ENCODE measurements at places on chromosomes 12 and 14.

- DNase-seq: peak; percentile 30
Measured at GRCh38 chr12:84874125-84874824, 38.3 kb downstream of the SLC6A15 start.

DNA sequence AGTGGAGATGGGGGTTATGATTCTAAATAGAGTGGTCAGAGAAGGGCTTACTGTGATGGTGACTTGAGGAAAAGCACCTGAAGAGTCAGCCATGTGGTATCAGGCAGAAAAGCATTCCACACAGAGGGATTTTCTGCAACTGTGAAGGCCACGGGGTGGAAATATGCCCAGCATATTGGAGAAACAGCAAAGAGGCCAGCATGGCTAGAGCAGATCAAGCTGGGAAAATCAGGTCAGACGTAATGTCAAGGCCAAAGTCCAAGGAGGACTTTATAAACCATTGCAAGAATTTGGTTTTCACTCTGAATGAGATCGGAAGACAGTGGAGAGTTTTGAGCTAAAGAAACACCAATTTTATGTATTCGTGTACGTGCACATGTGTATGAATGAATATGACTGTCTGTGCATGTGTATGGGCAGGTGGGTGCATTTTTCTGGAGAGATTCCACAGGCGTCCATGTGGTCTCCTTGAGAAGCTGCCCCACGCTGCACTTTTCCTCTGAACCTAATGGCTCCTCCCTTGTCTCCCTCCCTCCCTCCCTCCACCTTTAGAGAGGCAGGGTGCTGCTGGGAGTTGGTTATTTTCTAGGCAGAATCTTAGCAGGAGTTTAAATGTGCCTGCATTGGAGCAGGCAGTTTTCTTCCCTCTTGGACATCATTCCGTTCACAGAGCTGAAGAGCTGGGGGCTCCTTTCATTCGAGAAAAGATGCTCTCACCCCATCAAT lies 97.4 kb upstream of the PPP4R3A start:
- DNase-seq: no peak

- no peak for DNase-seq
Measured at GRCh38 chr12:53201639-53202038, 5.4 kb downstream of the ITGB7 start.

DNA sequence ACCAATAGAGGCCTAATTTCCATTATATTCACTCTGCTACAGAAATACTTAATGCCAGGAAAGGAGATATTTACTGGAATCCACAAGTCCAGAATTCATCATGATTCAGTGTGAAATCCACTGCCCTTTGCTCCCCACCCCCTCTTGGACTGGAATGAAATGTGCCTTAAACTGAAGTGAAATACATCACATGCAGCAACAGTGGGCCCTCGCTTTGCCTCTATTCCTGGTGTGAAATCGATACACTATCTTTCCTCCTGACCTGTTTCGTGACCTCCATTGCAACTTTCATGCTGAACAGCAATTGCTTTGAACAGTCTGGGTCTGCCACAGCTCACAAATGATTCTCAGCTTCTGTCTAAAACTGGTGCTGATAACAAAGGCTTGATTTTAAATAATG lies 100.6 kb downstream of the NPAS3 start:
- no peak for DNase-seq

GRCh38 chr14:97361181-97361580 lies 564.0 kb downstream of the VRK1 start:
- no peak for DNase-seq

DNA sequence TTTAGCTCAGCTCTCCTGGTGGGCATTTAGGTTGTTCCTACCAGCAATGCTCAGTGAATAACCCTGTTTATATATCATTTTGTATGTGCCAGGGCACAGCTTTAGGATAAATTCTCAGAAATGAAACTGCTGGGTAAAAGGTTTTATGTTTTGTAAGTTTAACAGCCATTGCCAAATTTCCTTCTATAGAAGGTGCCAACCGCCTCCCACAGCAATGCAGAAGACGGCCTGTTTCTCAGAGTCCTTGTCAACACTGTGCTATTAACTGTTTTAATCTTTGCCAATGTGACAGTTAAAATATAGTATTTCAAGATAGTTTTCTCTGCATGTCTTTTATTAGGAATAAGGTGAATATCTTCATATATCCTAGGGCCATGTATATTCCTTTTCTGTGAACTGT lies 65.0 kb downstream of the PPP1R13B start:
- DNase-seq: no peak

- no peak for DNase-seq
Measured at GRCh38 chr12:12748044-12748443, 30.9 kb downstream of the CDKN1B start.

GRCh38 chr14:39396448-39396847 lies 35.8 kb downstream of the FBXO33 start:
- no peak for DNase-seq

GRCh38 chr12:83793616-83794015 lies 1106.9 kb downstream of the TMTC2 start:
- DNase-seq: no peak

- no peak for DNase-seq
Measured at GRCh38 chr12:97995559-97995958, 519.8 kb upstream of the TMPO start.

- no peak for DNase-seq
Measured at GRCh38 chr14:51825926-51826325, 34.5 kb upstream of the GNG2 start.

DNA sequence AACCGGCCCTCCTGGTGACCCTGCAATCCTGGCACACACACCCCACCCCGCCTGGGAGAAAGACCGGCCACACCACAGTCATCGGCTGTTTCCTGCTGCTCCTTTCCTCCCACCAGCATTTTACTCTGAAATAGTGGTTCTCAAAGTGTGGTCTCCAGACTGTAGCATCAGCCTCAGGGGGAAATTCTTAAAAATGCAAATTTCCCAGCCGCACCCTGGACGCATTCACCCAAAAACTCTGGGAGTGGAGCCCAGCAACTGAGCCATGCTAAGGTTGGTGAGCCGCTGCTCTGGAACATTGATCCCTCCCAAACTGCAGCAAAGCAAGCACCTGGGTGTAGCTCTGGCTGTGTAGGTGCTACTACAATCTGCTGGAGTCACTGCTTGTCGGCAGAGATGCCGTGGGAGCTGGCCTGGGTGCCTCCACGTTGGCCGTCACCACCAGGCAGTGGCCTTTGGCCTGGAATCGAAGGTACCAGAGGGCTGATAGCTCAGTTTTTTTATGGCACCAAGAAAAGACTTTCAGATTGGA lies 38.4 kb upstream of the BCL2L14 start:
- no peak for DNase-seq

DNA sequence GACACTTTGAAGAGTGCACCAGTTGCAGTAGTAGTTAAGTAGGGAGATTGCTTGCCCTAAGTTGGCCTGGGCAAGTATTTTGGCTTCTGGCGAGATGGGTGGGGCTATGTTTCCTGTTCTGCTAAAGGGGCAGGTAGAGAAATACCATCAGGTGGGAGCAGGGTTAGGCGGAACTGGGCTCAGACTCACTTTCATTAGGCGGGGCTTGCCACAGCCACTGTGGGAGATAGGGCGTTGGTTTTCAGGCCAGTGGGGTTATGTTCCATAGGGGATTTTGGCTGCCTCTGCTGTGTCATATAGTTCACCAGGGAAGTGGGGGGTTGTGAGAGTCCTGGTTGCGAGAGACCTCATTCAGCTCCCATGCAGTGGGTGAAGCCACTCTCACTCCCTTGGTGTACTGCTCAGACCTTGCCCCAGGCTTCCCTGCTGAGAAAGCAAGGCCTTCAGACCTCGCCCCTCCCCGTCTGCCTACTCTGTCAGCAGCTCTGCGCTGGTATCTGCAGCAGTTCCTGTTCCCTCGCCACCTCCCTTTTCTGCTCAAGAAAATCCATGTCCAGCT lies 43.3 kb downstream of the AEBP2 start:
- DNase-seq: no peak

- no peak for DNase-seq
Measured at GRCh38 chr12:109529691-109530640, 43.3 kb downstream of the MMAB start.

DNA sequence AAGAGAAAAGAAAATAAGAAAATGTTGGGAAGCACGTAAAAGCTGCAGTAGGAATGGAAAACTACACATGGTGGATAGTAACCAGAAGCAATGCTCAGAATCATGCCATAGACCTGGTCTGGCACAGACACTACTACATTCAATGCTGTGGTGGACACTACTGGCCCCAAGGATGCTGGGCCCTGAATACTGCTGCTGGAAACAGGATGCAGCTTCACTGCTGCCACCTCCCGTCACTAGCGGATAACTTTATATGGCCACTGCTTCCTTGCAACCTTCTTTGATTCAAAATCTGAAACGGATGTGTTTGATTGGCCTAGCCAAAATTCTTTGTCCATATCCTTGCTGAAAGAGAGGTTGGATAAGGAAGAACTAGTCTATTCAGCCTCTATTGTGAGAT lies 30.7 kb downstream of the ADCY6 start:
- no peak for DNase-seq

GRCh38 chr14:35304812-35305462 lies 12.8 kb downstream of the PSMA6 start:
- no peak for DNase-seq

DNA sequence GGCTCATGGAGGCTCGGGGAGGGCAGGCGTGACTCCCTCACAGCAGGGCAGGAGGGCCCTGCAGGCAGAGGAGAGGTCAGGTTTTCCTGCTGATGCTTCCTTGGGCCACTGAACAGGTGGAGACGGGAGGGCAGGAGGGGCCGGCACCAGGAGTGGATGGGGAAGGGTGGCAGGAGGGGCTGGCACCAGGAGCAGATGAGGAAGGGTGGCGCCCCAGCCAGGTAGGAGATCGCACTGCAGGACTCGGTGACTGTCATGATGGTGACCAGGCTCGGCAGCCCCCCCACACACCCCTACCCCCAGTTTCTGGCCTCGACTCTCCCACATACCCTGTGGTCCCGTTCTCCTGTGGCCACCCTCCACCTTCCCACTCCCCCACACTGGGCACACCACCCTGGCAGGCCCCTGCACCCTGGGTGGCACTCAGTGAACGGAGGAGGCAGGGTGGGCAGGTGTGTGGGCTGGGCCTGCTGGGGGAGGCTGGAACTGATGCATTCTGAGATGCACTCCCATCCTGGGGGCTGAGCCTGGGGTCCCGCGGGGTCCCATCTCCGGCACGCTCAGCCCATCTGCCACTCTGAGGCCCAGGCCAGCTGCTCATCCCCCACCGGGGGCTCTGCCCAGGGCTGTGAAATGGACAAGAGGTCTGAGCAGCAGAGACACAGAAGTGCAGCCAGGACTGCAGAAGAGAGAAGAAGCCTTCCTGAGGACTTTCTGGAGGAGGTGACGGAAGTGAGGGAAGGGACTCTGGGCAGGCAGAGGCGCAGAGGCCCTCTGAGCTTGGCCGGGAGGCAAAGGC lies 2.8 kb downstream of the NUDT14 start:
- DNase-seq: no peak

DNA sequence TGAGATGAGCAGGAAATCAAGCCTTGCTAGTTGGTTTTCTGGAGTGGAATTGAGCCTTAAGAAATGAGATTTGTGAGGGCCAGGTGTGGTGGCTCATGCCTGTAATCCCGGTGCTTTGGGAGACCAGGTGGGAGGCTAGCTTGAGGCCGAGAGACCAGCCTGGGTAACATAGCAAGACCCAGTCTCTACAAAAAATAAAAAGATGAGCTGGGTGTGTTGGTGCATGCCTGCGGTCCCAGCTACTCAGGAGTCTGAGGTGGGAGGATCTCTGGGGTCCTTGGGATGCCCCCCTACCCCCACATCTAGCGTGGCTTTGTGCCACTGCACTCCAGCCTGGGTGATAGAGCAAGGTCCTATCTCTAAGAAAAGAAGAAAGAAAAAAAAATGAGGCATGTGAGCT lies 104.2 kb upstream of the RTL1 start:
- DNase-seq: no peak

- no peak for DNase-seq
Measured at GRCh38 chr14:73995977-73996378, 23.1 kb downstream of the ENTPD5 start.

GRCh38 chr12:65372574-65372973 lies 94.1 kb downstream of the MSRB3 start:
- DNase-seq: no peak

DNA sequence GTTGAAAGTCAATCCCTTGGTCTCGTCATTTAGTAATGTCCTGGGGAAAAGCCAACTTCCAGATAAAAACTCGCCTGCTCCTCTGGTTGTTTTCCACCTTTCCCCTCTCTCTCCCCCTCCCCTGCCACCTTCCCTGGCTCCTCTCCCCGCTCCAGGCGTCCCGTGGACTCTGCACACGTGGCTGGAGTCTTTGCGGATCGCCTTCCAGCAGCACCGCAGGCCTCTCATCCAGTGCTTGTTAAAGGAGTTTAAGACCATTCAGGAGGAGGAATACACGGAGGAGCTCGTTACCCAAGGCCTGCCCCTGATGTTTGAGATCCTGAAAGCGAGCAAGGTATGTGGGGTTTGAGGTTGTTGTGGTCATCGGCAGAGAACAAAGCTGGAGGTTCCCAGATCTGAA lies 65.8 kb upstream of the PWP1 start:
- no peak for DNase-seq

DNA sequence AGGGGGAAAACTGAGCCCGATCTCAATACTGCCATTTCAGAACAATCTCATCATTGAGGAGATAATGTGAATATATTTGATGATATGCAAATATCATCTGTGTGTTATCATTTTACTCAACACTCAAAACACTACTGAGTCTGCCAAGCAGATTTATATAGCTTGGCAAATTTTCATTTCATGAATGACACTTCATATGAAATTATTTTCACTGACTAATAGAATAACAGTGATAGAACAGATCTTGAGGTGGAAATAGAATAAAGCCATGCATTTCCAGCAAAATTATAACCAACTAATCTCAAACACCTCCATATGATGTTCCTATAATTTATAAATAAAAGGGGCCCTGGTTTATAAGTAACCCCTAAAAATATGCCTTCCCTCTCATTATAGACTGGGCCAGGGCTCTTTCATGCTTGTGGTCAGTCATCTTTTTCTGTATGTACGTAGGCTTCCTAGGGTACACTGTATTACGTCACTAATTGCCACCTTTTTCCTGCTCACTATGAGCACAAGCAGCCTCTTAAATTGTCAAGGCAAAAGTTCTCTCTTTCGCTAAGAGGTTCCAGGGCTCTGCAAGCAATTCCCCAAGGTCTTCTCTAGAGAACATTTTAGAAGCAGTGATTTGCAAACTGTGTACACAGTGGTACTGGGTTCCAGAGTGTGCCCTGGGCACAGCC lies 197.1 kb upstream of the FOXN3 start:
- no peak for DNase-seq

GRCh38 chr14:80605536-80605935 lies 336.0 kb downstream of the CEP128 start:
- DNase-seq: no peak

DNA sequence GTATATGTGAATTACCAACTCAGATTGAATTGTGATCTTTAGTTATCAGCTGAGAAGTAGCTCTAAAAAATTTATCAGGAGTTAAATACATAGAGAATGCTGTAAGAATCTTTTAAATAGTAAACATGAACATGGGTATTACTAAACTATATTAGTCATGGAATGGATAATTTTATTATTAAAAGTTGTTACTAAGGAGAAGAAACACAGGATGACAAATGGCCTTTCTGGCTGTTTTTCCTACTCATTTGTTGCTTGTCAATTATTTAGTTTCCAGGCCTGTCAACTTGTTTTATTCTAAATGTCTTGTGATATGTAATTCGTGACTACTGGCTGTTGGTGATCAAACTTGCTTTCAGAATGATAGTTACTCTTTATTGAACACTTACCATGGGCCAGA lies 58.7 kb downstream of the KTN1 start:
- DNase-seq: no peak

- no peak for DNase-seq
Measured at GRCh38 chr12:118328486-118329330, 44.0 kb downstream of the TAOK3 start.

All from NCI-H226 (cell line).